HCT116 (cell line): ENCODE measurements at places on chromosomes 16 and 17.

DNA sequence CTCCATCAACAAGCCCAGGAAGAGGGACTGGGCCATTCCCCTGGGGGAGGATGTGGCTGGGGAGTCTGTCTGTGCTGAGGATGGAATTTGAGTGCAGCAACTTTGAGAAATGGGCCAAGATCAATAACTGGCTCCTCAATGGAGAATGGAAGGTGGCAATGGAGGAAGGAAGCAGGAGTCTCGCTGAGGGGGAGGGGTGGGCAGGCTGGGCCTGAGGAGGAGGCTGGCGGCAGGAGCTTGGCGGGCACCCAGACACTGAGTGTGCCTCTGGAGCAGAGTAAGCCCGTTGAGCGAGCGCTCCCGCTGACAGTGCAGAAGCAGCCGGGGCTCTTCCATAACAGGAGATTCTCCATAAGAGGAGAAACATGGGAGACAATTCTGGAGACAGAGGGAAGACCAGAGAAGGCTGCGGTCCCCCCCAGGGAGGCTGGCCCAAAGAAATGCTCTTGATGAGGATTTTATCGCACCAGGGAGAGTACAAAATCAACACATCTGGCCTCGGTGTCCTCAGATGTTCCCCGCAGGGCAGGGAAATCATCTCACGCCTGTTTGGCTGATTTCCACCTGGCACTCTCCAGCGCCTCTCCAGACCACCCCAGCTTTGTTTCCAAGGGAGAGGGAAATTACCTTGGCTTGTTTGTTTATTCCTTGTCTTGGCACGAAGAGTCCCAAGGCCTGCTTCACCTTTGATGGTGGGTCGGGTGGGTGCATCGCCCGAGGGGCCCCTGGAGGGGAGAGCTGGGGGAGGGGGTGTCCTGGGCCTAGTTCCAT, 2.8 kb upstream of the MMP15 start:
- DNase-seq, result no peak

DNA sequence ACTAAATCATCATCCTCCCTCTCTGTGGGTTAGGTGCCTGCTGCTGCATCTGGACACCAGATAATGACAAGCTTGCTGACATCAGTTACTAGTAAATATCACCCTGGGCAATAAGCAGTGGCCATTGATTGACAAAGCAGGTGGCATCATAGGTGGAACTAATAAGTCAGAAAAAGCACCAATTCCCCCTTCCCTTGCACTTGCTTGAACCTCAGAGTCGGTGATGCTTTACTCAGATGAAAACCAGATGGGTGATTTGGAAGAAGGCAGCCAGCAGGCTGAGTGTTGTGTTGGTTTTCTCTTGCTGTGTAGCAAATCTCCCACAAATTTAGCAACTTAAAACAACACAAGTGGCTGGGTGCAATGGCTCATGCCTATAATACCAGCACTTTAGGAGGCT, 146.9 kb upstream of the NOL11 start:
- DNase-seq, result no peak

DNA sequence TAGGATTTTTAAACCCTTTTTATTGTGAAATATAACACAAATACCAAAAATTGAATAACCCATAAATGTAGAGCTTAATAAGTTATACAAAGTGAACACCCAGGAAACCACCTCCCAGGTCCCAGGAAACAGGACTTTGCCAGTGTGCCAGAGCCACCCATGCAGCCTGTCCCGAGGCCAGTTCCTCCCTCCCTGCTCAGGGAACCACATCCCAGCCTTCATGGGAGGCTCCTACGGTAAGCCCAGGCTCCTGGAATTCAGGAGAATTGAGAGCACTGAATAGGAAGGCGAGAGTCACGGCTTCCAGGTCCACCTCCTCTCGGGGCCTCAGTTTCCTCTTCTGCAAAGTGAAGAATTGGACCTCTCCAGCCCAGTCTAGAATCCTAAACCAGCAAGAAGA, 178.2 kb downstream of the TMEM132E start:
- no peak for DNase-seq

GRCh38 chr16:54051821-54052220, 234.8 kb downstream of the IRX3 start:
- no peak for DNase-seq

DNA sequence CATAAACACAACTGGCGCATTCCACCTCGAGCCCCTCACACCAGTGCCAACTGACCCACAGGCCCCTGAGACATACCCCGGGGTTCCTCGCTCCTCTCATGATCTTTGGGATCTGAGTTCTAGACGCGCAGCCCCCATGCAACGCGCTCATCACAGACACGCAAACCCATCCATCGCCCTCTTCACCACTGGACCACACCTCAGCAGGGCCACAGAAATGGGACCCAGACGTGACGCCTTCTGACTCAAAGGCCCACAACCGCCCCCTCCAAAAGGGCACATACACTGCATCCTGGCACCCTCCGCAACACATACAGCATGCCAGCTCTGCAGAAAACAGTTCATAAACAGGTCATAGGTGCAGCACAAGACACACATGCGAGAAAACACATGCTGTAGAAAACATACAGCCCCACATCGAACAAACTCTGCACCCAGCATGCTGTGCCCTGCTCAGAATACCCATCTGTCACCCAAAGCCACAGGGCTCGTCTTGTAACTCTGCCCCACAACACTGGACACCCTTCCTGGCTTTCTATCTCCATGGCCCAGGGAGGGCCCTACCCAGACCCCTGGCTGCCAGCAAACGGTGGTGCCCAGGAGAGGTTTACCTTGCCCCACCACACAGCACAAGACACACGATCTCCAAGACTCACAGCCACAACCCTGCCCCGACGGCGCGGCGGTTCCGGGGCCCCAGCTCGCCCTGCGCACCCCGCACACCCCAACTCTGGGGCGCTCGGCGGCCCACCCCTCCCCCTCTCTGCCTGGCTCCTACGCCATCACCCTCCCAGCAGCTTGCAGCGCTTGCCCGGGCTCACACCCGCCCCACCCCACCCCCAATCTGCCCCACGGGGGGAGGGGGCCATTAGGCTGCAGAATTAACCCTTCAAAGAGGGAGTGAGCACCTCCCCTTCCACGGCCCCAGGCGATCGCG, 887 bp downstream of the ZBTB4 start:
- no peak for DNase-seq

- DNase-seq, result no peak
Observed at GRCh38 chr16:60674241-60674640, 1362.0 kb downstream of the CDH8 start.

DNA sequence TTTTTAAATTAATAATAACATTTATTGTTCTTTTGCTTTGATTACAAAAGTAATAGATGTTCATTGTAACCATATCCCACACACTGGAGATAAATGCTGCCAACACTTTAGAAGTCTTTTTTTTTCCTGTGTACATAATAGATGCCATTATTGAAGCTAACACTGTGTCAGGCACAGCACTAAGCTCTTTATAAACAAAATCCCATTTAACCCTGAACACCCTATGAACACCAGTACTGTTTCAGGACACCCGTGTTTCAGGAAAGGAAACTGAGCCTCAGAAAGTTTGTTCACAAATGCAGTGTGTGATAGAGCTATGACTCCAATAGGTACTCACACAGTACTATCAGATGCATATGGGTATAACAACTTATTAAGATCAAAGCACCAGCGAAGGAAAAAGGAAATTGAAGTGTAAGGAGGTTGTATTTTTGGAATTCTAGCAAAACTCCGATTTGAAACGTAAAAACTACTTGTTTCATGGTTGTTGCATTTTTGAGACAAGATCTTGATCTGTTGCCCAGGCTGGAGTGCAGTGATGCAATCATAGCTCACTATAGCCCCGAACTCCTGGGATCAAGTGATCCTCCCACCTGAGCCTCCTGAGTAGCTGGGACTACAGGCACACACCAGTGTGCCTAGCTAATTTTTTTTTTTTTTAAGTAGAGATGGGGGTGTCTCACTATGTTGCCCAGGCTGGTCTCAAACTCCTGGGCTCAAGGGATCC, 2.0 kb upstream of the KIFC3 start:
- DNase-seq, result no peak

DNA sequence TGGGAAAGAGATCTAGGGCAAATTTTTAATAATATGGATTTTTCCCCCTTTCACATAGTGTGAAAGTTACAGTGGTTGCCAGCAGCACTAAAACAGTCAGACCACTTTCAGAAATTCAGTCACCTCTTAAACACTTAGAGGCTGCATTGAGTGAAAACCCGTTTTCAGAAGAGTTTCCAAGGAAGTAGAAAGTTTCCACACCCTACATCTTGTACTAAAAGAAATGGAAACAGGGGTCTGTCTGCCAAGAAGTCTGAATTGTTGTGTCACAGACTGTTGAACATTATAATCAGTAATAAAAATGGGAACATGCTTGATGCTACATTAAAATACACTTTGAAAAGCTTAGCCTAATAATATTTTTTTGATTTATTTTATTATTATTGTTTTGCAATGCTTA, 278.9 kb upstream of the KCNJ16 start:
- no peak for DNase-seq

GRCh38 chr17:67364847-67365737, 1.3 kb downstream of the PSMD12 start:
- DNase-seq, result no peak

DNA sequence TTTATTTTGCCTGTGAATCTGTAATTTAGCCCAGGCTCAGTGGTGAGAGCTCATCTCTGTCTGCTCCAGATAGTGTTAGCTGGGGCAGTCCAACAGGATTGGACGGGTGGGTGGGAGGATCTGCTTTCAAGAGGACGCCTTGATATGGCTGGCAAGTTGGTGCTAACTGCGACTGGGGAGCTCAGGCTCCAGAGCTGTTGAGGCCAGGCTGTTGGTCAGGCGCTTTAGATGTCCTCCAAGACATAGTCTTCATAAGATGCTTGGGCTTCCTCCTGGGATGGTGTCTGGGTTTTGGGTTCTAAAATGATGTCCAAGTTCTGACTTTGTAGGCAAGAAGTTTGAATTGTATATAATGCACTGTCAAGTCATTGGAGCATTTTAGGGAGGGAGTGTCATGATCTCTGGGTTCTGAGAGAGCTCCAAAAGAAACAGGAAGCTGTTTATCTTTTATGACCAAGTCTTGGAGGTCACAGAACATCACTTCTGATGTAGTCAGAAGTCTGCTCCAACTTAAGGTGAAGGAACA, 12.8 kb upstream of the PCTP start:
- DNase-seq, result no peak

- DNase-seq, result peak; percentile 85
Observed at GRCh38 chr17:16027708-16028584, 28.3 kb downstream of the TTC19 start.

- no peak for DNase-seq
Observed at GRCh38 chr17:13671341-13671740, 69.6 kb upstream of the HS3ST3A1 start.

DNA sequence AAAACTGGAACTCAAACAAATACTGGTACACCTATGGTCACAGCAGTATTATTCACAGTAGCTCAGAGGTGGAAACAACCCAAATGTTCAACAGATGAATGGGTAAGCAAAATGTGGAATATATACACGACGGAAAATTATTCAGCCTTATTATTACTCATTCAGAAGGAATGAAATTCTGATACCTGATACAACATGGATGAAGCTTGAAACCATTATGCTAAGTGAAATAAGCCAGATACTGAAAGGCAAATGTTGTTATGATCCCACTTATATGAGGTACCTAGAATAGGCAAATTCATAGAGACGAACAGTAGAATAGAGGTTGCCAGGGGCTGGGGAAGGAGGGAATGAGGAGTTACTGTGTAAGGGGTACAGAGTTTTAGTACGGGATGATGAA, 27.1 kb upstream of the MYLK3 start:
- DNase-seq, result no peak
